ENCODE measurements at places on chromosomes 2 and 18.

GRCh38 chr2:190355968-190356644 is 12.7 kb downstream of the INPP1 start:
- H3K4me1 ChIP-seq: peaks cover 6% of the 10 kb centered on the region
- H3K4me3 ChIP-seq: no peak overlapping the region
- H3K27ac ChIP-seq: no peak overlapping the region
- H3K27me3 ChIP-seq: no peaks in the 10 kb centered on the region

GRCh38 chr2:170361090-170361936 is 183.4 kb downstream of the MYO3B start:
- no peak overlapping the region for H3K4me3 ChIP-seq
- DNase-seq: no peak
- no peaks in the 10 kb centered on the region for H3K4me1 ChIP-seq
- no peaks in the 10 kb centered on the region for H3K36me3 ChIP-seq
- H3K27me3 ChIP-seq: no peaks in the 10 kb centered on the region

- no peaks in the 10 kb centered on the region for H3K4me1 ChIP-seq
- H3K4me3 ChIP-seq: no peak overlapping the region
- no peaks in the 10 kb centered on the region for H3K36me3 ChIP-seq
- no peak for DNase-seq
- H3K27me3 ChIP-seq: no peaks in the 10 kb centered on the region
These were observed 308.9 kb downstream of the RND3 start for GRCh38 chr2:150178591-150178990.

- H3K27me3 ChIP-seq: no peaks in the 10 kb centered on the region
- H3K36me3 ChIP-seq: no peaks in the 10 kb centered on the region
- H3K4me3 ChIP-seq: no peak overlapping the region
- no peaks in the 10 kb centered on the region for H3K4me1 ChIP-seq
- no peak for DNase-seq
- no peak overlapping the region for H3K27ac ChIP-seq
These were observed 159.3 kb downstream of the CYRIA start for GRCh38 chr2:16506366-16506765.

Data from ovary (tissue), 10 donors.